ENCODE measurements at places on chromosomes 12 and 14. TPM values are rescaled to one million over a fixed set of nuclear protein-coding genes. Genes with fewer than 3 reads are reported as not detected.
A peak's percentile ranks its signal among the peaks of the same experiment; 100 is the strongest.

KRAS gene
- 14.8 TPM for polyA plus RNA-seq

LRRC10 gene
- not detected for polyA plus RNA-seq

MGAT4C gene
- polyA plus RNA-seq, result 0.12 TPM

TAS2R19 gene
- polyA plus RNA-seq, result not detected

IL26 gene
- not detected for polyA plus RNA-seq

TFCP2 gene
- polyA plus RNA-seq, result 17.4 TPM

DNA sequence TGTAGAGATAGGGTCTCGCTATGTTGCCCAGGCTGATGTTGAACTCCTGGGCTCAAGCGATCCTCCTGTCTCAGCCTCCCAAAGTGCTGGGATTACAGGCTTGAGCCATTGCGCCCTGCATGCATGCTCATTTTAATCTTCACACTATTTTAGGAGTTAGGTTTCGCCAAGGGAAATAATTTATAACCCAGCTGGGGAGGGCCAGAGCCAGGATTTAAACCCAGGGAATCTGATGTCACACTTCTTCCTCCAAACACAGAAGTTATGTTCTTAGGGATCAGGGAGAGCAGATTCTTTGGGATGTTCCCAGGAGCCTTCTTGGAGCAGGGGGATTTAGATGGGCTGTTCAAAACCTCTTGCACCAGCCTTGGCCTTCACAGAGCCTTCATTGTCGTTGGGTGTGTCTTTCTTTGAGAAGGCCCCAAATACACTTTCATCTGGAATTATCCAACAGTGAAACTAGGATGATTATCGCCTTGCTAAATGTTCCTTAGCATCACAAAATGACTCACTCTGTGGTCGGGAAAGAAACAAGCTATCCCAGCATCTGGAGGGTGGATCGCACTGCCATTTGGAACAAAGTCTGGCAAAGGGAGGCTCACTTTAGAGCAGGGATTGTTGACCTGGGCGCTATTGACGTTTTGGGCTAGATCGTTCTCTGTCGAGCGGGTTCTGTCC is 8.2 kb upstream of the PPP1CC start:
- H3K4me3 ChIP-seq, result no peak overlapping the region
- no peaks in the 10 kb centered on the region for H3K36me3 ChIP-seq
- no peaks in the 10 kb centered on the region for H3K27me3 ChIP-seq
- no peak overlapping the region for H3K27ac ChIP-seq
- H3K4me1 ChIP-seq, result no peaks in the 10 kb centered on the region

GRCh38 chr12:68359674-68360073 is 27.5 kb upstream of the MDM1 start:
- H3K4me3 ChIP-seq, result no peak overlapping the region
- no peaks in the 10 kb centered on the region for H3K36me3 ChIP-seq

DNA sequence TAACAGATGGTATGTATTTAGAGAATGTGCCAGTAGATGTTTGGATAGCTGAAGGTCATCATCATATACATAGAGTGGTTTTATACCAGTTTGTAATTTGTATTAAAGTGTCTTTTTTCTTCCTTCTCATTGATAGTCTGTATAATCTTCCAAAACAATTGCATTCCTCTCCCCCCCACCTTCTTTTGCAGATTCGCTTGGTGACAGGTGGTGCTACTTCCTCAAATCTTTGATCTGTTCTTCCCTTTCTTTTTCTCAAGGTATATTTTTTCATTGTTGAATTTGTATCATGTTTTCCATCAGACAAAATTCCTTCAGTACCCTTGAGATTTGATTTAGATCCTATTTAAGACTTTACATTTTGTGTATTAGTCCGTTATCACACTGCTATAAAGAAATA is 15.0 kb downstream of the TBC1D15 start:
- no peak overlapping the region for H3K27ac ChIP-seq
- H3K4me1 ChIP-seq, result no peaks in the 10 kb centered on the region
- H3K27me3 ChIP-seq, result no peaks in the 10 kb centered on the region

- H3K27ac ChIP-seq, result no peak overlapping the region
- H3K4me1 ChIP-seq, result no peaks in the 10 kb centered on the region
- H3K36me3 ChIP-seq, result no peaks in the 10 kb centered on the region
- DNase-seq, result peak; percentile 50
- no peaks in the 10 kb centered on the region for H3K27me3 ChIP-seq
- H3K4me3 ChIP-seq, result no peak overlapping the region
These were observed 30.7 kb downstream of the FBRSL1 start for GRCh38 chr12:132520421-132521199.

GRCh38 chr12:55676707-55677106 is 31.0 kb downstream of the ITGA7 start:
- no peaks in the 10 kb centered on the region for H3K36me3 ChIP-seq
- DNase-seq, result no peak
- peaks cover 6% of the 10 kb centered on the region for H3K4me1 ChIP-seq
- no peak overlapping the region for H3K27ac ChIP-seq

GRCh38 chr14:60166142-60166541 is 944 bp upstream of the DHRS7 start:
- no peak overlapping the region for H3K4me3 ChIP-seq
- no peaks in the 10 kb centered on the region for H3K36me3 ChIP-seq
- no peaks in the 10 kb centered on the region for H3K27me3 ChIP-seq
- peak; percentile 13 for DNase-seq

GRCh38 chr12:65632131-65632855 is 192.0 kb upstream of the HMGA2 start:
- H3K4me3 ChIP-seq, result no peak overlapping the region
- H3K36me3 ChIP-seq, result no peaks in the 10 kb centered on the region
- H3K27me3 ChIP-seq, result no peaks in the 10 kb centered on the region
- no peak for DNase-seq
- no peak overlapping the region for H3K27ac ChIP-seq

DNA sequence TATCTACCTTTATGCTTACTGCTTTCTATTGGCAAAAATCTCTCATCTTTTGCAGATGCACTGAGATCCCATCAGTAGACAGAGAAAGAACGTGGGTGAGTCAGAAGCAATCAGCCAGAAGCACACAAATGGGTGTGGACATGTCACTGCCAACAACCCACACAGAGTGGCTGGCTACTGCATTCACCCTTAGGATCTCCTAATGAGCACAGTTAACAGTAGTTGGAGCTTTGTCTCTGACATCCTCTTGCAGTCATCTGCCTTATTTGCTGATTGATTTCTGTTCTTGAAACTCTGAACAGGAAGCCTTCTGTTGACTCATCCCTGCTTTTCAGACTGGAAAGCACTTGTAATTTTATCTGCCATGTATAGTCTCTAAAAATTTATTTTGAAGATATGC is 117.2 kb downstream of the RGS6 start:
- no peaks in the 10 kb centered on the region for H3K36me3 ChIP-seq
- no peaks in the 10 kb centered on the region for H3K27me3 ChIP-seq
- H3K4me3 ChIP-seq, result no peak overlapping the region

DNA sequence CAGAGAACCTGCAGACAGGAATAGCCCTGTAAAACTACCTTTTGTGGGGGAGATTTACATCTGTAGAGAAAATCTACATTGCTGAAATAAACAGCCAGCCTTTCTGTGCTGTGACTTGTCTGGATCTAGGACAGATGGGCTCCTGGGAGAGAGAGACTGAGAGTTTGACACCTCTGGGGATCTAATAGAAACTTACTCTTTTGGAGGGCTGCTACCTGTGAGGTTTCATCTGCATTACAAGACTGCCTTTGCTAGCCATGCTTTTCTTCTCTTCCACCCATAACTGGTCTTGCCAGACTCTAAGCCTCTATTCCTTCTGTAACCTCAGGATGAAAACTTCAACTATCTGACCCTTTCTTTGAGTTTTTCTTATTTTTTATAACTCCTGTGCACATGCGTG is 452.6 kb downstream of the ZFP36L1 start:
- no peaks in the 10 kb centered on the region for H3K36me3 ChIP-seq
- H3K4me1 ChIP-seq, result peaks cover 3% of the 10 kb centered on the region
- no peak overlapping the region for H3K4me3 ChIP-seq
- no peak for DNase-seq
- H3K27ac ChIP-seq, result no peak overlapping the region
- H3K27me3 ChIP-seq, result no peaks in the 10 kb centered on the region

GRCh38 chr12:100993916-100994450 is 199.4 kb downstream of the ANO4 start:
- H3K36me3 ChIP-seq, result no peaks in the 10 kb centered on the region
- no peak overlapping the region for H3K4me3 ChIP-seq
- H3K27ac ChIP-seq, result no peak overlapping the region
- H3K27me3 ChIP-seq, result no peaks in the 10 kb centered on the region
- no peaks in the 10 kb centered on the region for H3K4me1 ChIP-seq

DNA sequence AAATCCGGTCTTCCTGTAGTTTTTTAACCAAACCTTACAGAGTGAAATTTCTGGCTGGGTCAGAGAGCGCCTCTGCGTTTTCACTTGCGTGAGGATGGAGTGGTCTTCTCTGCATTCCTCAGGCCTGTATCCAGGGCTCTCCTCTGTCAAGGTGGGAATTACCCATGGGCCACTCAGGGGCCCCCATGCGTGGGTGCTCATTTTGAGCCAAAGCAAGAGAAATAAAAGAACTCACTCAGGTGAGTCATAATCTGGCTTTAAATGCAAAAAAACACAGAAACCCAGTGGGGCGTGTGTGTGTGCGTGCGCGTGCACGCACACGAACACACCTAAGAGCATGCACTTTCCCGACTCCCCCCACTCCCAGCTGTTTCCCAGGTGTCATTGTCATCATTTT is 104.0 kb upstream of the PWP1 start:
- H3K4me3 ChIP-seq, result no peak overlapping the region
- peaks cover 30% of the 10 kb centered on the region for H3K27me3 ChIP-seq
- H3K4me1 ChIP-seq, result no peaks in the 10 kb centered on the region
- DNase-seq, result no peak
